Activated T-cell treated with anti-CD3 and anti-CD28 coated beads for 48 hours (primary cell): ENCODE measurements at places on chromosomes 6 and 20.

GRCh38 chr20:41089555-41089954 lies 47.8 kb upstream of the PLCG1 start:
- DNase-seq = no peak

DNA sequence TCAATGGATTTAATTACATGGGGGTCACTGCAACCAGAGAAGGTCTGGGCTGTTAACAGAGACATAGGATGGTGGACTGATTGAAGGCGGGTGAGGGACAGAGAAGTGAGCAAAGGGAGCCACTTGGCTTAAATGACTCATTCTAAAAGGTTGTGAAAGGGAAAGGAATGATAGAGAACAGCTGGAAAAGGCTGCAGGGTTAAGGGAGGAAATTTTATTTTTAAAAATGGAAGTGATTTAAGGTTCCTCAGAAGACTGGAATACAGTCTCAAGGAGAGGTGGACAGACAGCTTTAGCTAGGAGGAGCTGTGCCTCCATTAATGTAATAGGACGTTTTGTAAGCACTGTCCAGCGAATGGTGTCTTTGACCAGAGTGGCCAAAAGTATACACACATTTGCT lies 46.7 kb downstream of the RGS17 start:
- DNase-seq = no peak

- no peak for DNase-seq
Observed at GRCh38 chr20:6583134-6583738, 184.2 kb upstream of the BMP2 start.

GRCh38 chr6:147131532-147132128 lies 72.6 kb upstream of the STXBP5 start:
- no peak for DNase-seq

DNA sequence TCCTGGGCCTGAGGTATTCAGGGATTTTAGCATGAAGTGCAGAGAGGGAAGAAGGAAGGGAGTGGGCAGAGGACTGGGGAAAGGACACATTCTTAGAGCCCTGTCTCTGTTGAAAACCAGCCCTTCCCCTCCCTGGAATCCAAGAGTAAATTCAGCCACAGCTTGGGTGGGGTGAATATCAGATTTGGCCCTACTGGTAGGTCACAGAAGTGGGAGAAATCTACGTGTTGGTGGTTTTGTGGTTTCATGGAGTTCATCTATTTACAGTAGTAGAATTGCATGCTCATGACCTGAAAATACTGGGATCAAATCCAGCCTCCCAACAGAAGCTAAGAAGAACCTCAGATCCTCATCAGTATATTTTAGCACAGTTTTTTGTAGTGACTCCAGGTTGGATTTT lies 404.4 kb downstream of the BMP2 start:
- DNase-seq = no peak

DNA sequence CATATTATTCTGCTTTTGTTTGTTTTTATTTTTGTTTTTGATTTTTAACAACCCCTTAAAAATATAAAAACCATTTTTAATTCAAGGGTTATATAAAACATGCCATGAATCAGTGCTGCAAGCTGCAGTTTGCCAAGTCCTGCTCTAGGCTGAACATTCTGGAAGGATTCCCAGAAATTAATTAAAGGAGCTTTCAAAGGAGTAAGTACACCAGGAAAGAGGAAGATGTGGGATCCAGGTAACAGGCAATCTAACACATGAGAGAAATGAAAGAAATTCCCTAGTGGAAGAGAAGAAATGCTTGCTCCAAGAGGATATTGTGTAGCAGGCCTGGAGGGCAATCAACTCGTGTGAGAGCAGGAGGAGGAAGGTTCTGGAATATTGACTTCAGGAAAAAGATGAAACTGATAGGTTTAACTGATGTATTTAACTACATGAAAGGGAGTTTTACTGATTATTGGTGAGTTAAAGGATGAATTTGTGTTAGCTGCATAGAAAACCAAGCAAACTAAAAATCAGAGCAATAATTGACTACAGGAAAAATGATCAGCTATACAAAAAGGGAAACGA lies 146.0 kb upstream of the PHACTR1 start:
- DNase-seq = no peak

GRCh38 chr6:151191527-151191926 lies 48.2 kb upstream of the AKAP12 start:
- DNase-seq = no peak

DNA sequence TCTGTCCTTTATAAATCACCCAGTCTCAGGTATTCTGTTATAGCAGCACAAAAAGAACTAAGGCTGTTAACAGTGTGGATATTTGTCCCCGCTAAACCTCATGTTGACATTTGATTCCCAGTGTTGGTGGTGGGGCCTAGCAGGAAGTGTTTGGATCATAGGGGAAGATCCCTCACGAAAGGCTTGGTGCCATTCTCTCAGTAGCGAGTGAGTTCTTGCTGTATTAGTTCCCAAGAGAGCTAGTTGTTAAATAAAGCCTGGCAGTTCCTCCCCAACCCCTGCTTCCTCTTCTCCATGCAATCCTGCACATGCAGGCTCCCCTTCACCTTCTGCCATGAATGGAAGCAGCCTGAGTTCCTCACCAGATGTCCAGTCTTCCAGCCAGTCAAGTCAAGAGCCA lies 29.8 kb upstream of the ERVFRD-1 start:
- no peak for DNase-seq

- no peak for DNase-seq
Observed at GRCh38 chr6:21639316-21639715, 45.8 kb downstream of the SOX4 start.

DNA sequence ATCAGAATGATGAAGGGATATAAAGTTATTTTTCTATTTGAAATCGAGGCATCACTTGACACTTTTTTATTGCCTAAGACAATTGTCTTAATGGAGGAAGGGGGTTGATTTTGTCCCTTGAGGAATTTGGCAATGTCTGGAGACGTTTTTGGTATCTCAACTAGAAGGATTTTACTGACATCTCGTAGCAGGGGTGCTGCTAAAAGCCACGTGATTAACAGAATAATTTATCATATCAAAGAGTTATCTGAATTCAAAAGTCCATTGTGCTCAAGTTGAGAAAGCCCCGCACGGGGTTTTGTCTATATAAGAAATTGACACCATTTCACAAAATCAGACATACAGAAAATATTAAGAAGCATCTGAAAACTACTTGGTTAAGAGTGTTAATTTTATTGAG lies 1.5 kb upstream of the TAAR6 start:
- DNase-seq = no peak

DNA sequence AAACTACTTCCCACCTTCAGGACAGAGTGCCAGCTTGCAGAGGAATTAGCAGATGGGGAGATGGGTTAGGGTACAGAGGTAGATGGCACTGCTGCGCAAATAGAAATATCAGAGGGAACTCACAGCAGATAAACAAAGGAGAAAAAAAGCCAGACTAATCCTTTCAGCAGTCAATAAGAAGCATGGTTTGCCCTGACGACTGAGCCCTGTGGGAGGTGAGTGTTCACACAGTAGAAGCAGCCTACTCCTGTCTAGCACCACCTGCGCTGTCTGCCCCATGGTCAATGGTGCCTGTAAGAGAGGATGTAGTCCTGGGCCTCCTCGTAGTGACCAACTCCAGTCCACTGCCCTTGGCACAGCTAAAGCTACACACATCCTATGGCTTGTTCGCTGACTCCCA lies 174.1 kb downstream of the IBTK start:
- DNase-seq = no peak

- no peak for DNase-seq
Observed at GRCh38 chr6:114346451-114346850, 3.6 kb upstream of the HS3ST5 start.

DNA sequence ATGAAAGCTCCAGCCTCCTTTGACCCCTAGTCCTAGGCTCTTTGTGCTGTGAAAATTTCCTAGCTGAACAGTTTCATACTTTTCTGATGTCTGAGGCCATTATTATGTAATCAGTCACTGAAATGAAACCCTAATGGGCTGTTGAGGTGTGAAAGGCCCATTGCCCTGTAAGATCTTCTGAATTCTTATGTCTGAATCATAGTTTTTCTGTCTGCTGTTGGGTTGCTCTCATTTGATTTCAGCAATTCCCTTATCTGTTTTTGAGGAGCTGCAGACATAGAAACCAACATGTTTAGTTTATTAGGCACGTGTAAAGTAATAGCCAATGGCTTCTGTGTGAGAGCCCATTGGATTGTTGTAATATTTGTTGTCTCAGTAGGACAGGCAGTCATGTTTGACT lies 118.1 kb downstream of the EYA4 start:
- no peak for DNase-seq

DNA sequence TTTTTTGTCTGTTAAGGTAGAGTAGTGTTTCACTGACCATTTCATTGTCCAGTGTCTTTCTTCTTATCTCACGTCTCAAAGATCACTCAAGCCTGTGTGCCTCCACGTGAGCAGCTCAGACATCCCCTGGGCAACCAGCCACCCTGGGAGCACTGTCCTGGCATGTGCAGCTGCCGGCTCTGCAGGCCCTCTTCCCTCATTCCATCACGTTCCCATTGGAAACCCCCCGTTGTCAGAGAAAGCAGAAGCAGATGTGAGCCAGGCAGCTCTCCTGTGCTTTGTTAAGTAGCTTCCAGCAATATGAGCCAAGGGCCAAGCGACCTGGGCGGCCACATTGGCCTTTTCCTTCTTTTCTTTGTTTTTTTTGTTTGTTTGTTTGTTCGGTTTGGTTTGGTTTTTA lies 233.2 kb upstream of the SYNDIG1 start:
- DNase-seq = no peak

DNA sequence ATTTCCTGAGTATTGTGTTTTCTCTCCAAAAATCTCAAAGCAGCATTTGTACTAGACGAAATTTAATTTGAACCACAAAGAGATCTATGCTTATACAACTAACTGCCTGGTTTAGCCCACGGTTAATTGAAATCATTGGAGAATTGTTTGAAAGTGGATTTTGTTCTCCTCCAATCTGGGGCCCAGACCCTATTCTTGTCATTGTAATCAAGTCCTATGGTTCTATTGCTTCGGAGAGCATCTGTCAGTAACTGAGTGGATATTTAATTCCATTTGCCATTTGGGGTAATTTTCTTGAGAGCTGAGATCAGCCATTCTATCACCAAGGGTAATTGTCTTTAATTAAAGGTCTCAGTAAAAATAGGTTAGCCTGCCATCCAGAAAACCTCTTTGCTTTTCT lies 117.0 kb upstream of the KCNG1 start:
- no peak for DNase-seq

GRCh38 chr20:991850-992249 lies 10.3 kb downstream of the RSPO4 start:
- no peak for DNase-seq
